ENCODE measurements at places on chromosomes 4 and X.

GRCh38 chrX:70030301-70030767, 19.4 kb downstream of the AWAT2 start:
- DNase-seq = no peak

GRCh38 chr4:14084598-14084997, 457.1 kb upstream of the BOD1L1 start:
- no peak for DNase-seq

DNA sequence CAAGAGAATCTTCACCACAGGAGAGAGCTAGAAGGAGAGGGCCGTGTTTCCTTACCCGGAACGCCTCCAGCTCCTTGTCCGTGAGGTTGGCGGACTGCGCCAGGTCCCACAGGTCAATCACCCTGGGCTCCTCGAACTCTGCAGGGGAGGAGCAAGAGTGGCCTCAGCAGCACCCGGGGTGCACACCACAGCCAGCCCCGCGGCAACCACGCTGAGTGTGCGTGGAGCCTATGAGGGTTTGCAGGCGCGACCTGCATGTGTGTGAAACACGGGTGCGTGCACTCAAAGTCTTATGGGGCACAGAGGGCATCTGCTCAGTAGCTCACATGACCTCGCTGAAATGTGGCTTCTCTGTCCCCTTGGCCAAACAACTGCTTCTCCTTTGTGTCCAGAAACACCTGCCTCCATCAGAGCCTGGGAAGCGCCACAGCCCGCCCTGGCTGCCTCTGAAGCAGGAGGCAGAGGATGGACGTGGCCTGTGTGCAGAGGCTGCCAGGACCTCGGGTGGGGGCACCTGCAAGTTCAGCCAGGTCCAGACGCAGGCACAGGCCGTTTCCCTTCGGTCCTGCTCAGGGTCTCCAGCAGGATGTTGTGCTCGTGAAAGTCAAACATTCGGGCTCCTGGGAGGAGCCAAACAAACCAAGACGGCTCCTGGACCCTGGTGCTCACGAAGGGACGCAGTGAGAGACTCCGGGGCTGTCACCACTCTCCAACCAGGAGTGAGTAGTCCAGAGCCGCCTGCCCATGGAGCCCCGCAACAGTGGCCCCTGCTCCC, 16.0 kb downstream of the LRPAP1 start:
- DNase-seq = no peak

GRCh38 chr4:106268786-106269185, 47.2 kb downstream of the TBCK start:
- no peak for DNase-seq

GRCh38 chr4:83589279-83589678, 53.4 kb downstream of the GPAT3 start:
- DNase-seq = no peak

DNA sequence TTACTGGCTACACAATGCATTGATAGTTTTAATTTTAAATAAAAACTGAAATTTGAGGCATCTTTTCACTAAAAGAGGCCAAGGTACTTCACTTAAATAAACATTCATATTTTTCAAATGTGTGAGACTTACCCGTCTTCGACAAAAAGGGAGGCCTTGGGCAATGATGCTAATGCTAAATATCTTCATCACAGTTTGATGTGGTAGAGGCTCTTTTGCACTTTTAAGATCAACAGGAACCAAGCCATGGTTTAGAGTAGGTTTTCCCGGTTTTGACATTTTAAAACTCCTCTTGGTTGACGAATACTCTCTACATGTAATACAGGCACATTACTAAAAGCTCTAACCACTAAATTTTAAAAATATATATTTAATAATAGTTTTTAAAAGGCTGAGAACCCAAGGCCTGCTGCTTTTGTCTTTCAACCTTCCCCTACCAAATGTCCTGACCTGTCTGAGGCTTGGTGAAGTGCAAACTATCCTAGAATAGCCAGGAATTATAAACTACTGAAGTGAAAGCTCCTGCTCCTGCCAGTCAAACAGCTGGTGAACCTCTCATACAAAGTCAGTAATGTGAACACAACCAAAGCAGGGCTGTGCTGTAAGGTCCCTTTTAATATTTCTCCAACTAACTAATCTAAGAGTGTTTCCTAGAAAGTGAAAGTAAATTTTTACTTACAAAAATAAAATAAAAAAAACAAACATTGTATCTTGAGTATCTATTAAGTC, 153.7 kb downstream of the FBXW7 start:
- DNase-seq = no peak
